WTC11 (cell line): ENCODE measurements at places on chromosomes 12 and 14. TPM values are rescaled to one million over a fixed set of nuclear protein-coding genes. Genes with fewer than 3 reads are reported as not detected.
A peak's percentile ranks its signal among the peaks of the same experiment; 100 is the strongest.

SMIM41 gene
- total RNA-seq, result 0.14 to 0.21 TPM in 2 of 3 replicates, not detected in the other

- H3K4me1 ChIP-seq, result no peaks in the 10 kb centered on the region
- DNase-seq, result no peak
- no peaks in the 10 kb centered on the region for H3K36me3 ChIP-seq
- no peak overlapping the region; the same call in 1 of the 2 replicates for H3K27ac ChIP-seq
These were observed 696.8 kb upstream of the LRFN5 start for GRCh38 chr14:40909906-40910305.

- DNase-seq, result no peak
- no peaks in the 10 kb centered on the region for H3K36me3 ChIP-seq
- H3K27ac ChIP-seq, result no peak overlapping the region
These were observed 32.6 kb downstream of the MOK start for GRCh38 chr14:102272392-102272791.

GRCh38 chr12:78321696-78322095, 491.0 kb downstream of the NAV3 start:
- H3K4me1 ChIP-seq, result peaks cover 9% of the 10 kb centered on the region
- H3K4me3 ChIP-seq, result no peak overlapping the region
- no peak for DNase-seq
- H3K27ac ChIP-seq, result no peak overlapping the region
- no peaks in the 10 kb centered on the region for H3K27me3 ChIP-seq

SLC25A47 gene
- total RNA-seq, result not detected in 3 replicates

- H3K4me3 ChIP-seq, result peak overlapping the region; percentile 63
- peak overlapping the region; percentile 84 for H3K27ac ChIP-seq
- H3K4me1 ChIP-seq, result peaks cover 23% of the 10 kb centered on the region
- no peaks in the 10 kb centered on the region for H3K36me3 ChIP-seq
These were observed 164.6 kb downstream of the SLC15A5 start for GRCh38 chr12:16112612-16113560.

DNA sequence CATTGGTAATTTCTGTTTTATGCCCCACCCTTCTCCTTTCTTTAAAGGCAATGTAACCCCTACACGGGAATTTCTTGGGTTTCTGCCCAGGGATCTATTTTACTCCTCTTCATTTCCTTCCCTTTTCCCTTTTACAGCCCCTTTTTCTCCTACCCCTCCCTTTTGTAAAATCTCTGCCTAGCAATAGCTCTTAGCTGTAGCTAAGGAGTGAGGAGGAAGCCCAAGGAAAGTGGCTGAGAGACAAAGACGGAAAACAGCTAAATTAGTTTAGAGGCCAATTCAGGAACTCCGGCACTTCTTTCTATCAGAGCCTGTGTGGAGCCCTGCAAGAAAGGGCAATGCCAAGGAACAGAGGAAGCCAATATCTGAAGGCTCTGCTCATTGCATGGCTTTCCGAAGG, 40.3 kb downstream of the SOCS2 start:
- peaks cover 2% of the 10 kb centered on the region; the same call in 1 of the 2 replicates for H3K36me3 ChIP-seq
- no peak overlapping the region for H3K27ac ChIP-seq
- peaks cover 48% of the 10 kb centered on the region for H3K4me1 ChIP-seq

GRCh38 chr12:24900196-24900595, 48.7 kb downstream of the BCAT1 start:
- H3K27ac ChIP-seq, result no peak overlapping the region
- DNase-seq, result no peak
- peaks cover 3% of the 10 kb centered on the region; the same call in 1 of the 2 replicates for H3K27me3 ChIP-seq
- peak overlapping the region; percentile 34; the same call in 1 of the 2 replicates for H3K4me3 ChIP-seq

SLC7A7 gene
- 3.0 to 4.3 TPM (median 4.2 TPM) in 3 replicates for total RNA-seq

DNA sequence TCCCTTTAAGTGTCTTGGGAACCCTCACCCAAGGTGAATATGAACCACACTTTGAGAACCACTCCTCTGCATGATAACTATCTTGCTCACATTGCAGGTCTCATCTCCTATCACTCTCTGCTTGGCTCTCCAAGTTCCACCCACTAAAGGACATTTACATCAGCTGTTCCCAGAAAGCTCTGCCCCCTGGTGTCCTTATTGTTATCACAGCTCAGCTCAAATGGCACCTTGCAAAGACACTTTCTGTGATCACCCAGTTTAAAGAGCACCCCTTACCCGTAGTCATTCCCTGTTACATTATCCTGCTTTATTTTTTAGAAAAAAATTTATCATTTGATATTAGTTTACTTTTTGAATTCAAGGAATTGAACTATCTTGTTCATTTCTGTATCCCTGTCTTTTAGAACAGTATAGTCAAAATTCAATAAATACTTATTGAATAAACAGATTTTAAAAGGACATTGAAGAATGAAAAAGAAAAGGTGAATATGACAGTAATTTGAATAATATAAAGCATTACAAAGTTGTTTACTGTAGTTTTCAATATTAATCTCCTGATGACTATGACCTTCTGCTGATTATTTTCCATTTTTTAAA, 20.5 kb upstream of the GUCY2C start:
- H3K36me3 ChIP-seq, result peaks cover 5% of the 10 kb centered on the region; the same call in 1 of the 2 replicates
- DNase-seq, result peak; percentile 62
- peak overlapping the region; percentile 16; the same call in 1 of the 2 replicates for H3K4me3 ChIP-seq

GRCh38 chr14:21219561-21220111, 49.6 kb downstream of the HNRNPC start:
- no peak overlapping the region for H3K4me3 ChIP-seq
- H3K36me3 ChIP-seq, result peaks cover 75% of the 10 kb centered on the region
- DNase-seq, result no peak
- peaks cover 50% of the 10 kb centered on the region for H3K4me1 ChIP-seq

- no peaks in the 10 kb centered on the region for H3K27me3 ChIP-seq
- H3K4me3 ChIP-seq, result no peak overlapping the region
- DNase-seq, result no peak
These were observed 100.1 kb downstream of the PIK3C2G start for GRCh38 chr12:18361433-18361832.

GRCh38 chr12:26953447-26953846, 15.2 kb downstream of the FGFR1OP2 start:
- H3K27me3 ChIP-seq, result no peaks in the 10 kb centered on the region
- no peak for DNase-seq
- 0 out of 2 replicates have a peak, but pooled peaks cover 7% of the 10 kb centered on the region for H3K4me1 ChIP-seq
- H3K36me3 ChIP-seq, result peaks cover 21% of the 10 kb centered on the region
- no peak overlapping the region for H3K27ac ChIP-seq
- no peak overlapping the region for H3K4me3 ChIP-seq

DNA sequence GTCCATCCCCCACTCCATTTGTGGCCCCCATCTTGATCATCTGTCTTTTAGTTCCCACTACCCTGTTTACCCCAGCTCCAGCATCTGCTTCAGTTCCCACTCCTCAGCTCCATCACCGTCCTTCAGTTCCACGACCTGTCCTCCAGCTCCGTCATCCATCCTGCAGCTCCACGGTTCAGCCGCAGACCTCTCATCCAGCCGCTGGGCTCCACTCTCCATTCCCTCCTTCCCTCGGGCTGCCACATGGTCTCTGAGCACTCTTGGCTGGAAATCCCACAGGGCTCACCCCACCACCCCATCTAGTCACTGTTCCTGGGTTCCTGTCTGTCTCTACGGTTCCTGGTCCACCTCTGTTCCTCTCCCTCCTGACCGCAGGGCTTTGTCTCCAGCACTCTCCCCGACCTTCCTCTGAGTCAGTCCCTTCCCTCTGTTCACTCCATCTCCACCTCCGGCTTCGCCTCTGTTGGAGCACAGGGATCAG, 3.3 kb upstream of the P3H3 start:
- H3K27ac ChIP-seq, result no peak overlapping the region
- DNase-seq, result no peak
- H3K36me3 ChIP-seq, result peaks cover 5% of the 10 kb centered on the region; the same call in 1 of the 2 replicates
- H3K4me1 ChIP-seq, result peaks cover 64% of the 10 kb centered on the region
- peak overlapping the region; percentile 78 for H3K4me3 ChIP-seq

DNA sequence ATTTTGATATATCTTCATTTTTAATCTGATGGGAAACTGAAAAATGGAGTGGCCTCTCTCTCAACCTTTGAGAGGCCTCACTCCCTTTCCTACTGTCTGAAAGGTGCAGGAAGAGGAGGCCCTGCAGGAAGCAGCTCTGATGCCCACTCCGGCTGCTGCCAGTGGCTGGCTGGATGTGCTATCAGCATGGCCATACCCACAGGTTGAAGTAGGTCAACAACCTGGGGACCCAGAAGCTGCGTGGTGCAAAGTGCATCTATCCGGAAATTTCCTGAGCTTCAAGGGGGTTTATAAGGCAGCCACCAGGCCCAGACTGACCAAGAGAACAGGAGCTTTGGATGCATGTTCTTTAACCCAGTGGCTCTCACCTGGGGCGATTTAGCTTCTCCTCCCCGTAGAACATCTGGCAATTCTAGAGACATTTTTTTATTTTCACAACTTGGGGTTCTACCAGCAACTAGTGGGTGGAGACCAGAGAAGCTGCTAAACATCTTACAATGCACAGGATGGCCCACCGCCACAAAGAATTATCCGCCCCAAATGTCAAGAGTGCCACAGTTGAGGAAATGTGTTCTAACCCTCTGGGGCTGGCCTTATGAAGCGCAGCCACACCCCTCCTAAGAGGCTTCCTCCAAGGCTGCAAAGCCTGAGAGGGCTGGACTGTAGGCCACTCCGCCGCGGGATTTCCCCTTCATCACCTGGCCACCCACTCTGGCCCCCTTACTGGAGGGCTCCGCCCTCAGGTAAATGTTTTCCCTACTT, 8.2 kb upstream of the BATF start:
- H3K4me3 ChIP-seq, result no peak overlapping the region
- no peaks in the 10 kb centered on the region for H3K36me3 ChIP-seq
- H3K27me3 ChIP-seq, result no peaks in the 10 kb centered on the region; the same call in 1 of the 2 replicates
- H3K4me1 ChIP-seq, result peaks cover 7% of the 10 kb centered on the region
- H3K27ac ChIP-seq, result no peak overlapping the region

ASCL1 gene
- 0.07 to 0.14 TPM (median 0.07 TPM) in 3 replicates for total RNA-seq
